T1000 (cell line): ENCODE measurements at places on chromosomes 6 and 20.

- DNase-seq = no peak
Measured at GRCh38 chr6:44201638-44202303, 15.0 kb upstream of the MYMX start.

GRCh38 chr6:107780226-107780625, 43.9 kb downstream of the SCML4 start:
- DNase-seq = no peak

DNA sequence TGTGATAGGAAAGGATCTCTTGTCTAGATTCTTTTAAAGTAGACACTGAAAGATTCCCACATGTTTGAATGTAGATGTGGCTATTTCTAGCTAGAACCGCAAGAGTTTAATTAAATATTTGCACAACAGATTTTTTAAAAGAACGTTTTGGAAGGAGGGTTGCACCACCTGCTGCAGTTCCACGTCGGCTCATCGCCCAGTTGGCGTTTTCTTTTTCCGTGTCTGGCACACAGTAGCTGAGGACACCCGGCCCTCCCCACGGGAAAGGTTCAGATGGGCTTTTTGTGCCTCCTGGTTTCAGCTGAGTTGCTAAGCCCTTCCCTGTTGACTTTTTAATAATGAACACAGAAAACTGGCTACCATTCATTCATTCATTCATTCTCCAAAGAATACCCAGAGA, 41.8 kb upstream of the DOK5 start:
- DNase-seq = no peak

DNA sequence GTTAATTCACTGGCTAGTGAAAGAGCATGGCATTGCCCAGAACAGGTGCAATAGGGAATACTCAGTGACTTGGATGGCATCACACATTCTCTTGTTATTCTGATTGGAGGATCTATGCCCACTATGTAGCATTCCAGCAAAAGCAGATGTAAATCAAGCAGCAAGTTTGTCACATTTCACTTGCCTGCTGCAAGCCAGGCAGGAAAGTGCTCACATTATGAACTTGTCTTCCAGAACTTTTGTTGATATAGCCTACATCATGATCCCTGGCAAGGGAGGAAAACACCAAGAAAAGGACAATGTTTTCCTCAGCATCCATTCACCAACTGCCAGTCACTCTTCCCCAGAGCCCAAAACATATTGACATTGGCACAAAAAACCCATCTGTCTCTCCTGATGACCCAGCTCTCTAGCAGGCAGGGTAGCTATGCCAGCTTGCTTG, 77.8 kb downstream of the ARHGAP18 start:
- no peak for DNase-seq

DNA sequence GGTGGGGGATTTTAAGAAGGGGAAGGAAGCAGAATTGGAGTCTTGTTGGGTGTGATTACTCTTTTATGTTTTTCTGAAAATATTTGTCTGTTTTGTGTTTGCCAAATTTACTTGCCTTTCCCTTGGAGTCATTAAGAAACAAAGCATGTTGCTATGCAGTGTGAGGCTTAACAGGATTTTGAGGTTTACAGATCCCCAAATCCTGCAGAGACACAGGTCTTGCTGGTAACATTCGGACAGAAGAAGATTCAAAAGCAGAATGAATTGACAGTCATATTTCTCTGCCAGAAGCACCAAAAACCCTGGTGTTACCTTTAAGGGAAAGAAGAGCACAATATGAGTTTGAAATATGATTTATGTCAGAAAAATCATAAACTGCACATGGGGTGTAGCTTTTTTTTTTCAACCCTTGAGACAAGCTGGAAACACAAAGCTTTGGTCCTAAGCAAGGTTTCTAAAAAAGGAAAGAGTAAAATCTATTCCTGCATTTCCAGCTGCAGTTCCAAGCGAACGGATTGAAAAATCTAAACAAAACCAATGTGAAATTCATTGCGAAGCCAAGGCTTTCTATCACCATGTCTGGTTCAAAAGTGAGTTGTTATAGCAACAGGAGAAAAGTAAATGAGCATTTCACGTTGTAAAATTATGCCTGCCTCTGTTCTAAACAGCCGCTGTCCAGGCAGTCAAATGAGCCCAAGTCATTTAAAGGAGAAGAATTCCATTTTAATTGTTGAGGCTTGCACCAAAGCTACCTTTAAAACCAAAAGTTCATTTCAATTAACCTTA, 358.9 kb upstream of the SASH1 start:
- DNase-seq = no peak

GRCh38 chr6:165663736-165664558, 906 bp upstream of the PDE10A start:
- no peak for DNase-seq

GRCh38 chr20:46357030-46357514, 48.8 kb upstream of the CDH22 start:
- DNase-seq = no peak

DNA sequence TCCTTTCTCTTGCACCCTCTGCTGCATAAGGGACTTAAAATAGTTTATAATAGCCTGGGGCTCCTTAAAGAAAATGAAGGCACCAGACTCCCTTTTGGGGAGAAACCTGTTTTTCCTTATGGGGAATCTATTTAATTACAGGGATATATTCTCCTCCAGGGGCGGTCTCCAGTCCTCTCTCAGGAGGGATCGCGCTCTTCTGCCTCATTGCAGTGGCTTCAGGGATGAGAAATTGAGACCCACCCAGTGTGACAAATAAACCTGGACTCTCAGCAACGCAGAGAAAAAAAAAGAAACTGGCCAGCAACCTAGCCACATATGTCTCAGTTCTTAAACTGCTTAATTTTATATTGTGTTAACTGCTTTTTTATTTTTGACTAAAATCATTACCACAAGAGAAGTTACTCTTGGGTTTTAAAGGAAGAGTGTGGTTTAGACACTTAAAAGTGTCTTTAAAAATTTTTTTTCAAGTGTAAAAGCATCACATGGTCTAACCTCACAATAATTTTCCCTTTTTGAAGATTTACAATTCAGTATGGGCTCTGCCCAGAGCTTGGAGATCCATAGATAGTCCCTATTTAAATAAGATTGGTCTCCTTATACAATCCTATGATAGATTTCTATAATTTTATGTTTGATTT, 11.7 kb upstream of the GOPC start:
- DNase-seq = no peak

DNA sequence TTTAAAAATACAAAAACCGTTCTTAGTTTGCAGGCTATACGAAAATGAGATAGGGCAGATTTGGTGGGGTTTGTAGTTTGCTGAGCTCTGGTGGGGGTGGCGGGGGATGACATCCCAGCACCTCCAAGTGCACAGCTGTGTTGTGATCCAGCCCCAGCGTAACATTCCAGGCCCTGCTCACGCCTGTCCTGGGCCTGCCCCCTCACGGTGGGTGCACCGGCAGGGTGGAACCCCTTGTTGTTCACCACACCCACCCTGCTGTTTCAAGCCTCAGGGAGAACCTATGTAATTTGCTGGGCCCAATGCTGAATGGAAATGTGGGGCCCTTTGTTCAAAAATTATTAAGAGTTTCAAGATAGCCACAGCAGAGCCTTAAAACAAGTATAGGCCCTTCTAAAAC, 25.0 kb downstream of the ARMC2 start:
- no peak for DNase-seq
